ENCODE measurements at places on chromosomes 4 and X. TPM values are rescaled to one million over a fixed set of nuclear protein-coding genes. Genes with fewer than 3 reads are reported as not detected.

Gene XPNPEP2
- not detected for total RNA-seq

Gene FHIP1A
- total RNA-seq = 0.43 TPM

Gene TNIP3
- total RNA-seq = 0.71 TPM

Gene SYP
- 3.1 TPM for total RNA-seq

Gene RIPPLY1
- total RNA-seq = not detected

Gene DOK7
- 0.16 TPM for total RNA-seq

Gene IL2
- total RNA-seq = not detected

Gene CTBP1
- total RNA-seq = 83.9 TPM

Gene FUNDC1
- total RNA-seq = 24.2 TPM

Gene IL13RA1
- total RNA-seq = 49.5 TPM

Gene VCX3B
- not detected for total RNA-seq
